Fibroblast of lung (primary cell): ENCODE measurements at places on chromosomes 5 and 9. TPM values are rescaled to one million over a fixed set of nuclear protein-coding genes. Genes with fewer than 3 reads are reported as not detected.
A peak's percentile ranks its signal among the peaks of the same experiment; 100 is the strongest.

GRCh38 chr5:127634007-127634406 lies 14.9 kb upstream of the CTXN3 start:
- H3K27me3 ChIP-seq = no peaks in the 10 kb centered on the region
- no peaks in the 10 kb centered on the region for H3K4me1 ChIP-seq
- no peak overlapping the region for H3K27ac ChIP-seq
- DNase-seq = peak; percentile 12

The SREK1IP1 gene
- 9.5 and 13.5 TPM in 2 replicates for total RNA-seq

GRCh38 chr9:82606492-82607382 lies 456.2 kb downstream of the RASEF start:
- no peak overlapping the region for H3K4me3 ChIP-seq
- H3K36me3 ChIP-seq = no peaks in the 10 kb centered on the region
- H3K27ac ChIP-seq = no peak overlapping the region

The PLAC8L1 gene
- total RNA-seq = not detected in 2 replicates

GRCh38 chr5:159263569-159263905 lies 447 bp downstream of the UBLCP1 start:
- H3K4me1 ChIP-seq = peaks cover 4% of the 10 kb centered on the region
- H3K27ac ChIP-seq = peak overlapping the region; percentile 95
- no peak for DNase-seq
- no peaks in the 10 kb centered on the region for H3K36me3 ChIP-seq

DNA sequence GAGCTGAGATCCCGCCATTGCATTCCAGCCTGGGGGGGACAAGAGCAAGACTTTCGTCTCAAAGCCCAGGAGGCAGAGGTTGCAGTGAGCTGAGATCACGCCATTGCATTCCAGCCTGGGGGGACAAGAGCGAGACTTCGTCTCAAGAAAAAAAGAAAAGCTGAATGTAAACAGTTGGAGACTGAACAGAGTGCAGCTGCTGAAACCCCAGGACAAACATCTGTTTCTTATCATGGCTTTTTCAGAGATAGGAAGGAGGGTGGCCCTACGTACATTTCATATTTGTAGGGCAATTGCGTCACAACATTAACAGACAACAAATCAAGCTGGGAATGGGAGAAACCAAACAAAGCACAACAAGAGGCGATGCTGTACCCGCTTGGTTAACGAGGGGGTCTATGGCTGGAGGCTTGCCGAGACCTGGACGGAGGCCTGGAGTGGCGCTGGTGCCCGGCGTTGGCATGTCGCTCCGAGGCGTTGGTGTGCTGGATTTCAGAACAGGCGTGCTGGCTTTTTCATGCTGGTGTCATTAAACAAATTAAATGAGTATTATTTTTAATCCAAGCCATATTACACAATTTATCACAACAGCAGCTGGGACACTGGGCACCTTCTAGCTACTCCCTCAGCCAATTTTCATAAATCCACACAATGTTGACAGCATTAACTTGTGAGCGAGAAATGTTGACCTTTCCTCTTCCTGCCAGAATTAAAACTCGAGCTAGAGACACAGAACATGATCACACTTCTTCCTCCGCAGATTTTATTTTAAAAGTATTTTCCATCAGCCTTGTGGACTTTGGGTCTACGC lies 76.1 kb downstream of the TLE1 start:
- peaks cover 8% of the 10 kb centered on the region for H3K4me1 ChIP-seq
- peaks cover 8% of the 10 kb centered on the region for H3K36me3 ChIP-seq
- no peak for DNase-seq
- no peaks in the 10 kb centered on the region for H3K27me3 ChIP-seq
- peak overlapping the region; percentile 32 for H3K4me3 ChIP-seq

The SMIM32 gene
- not detected in 2 replicates for total RNA-seq

DNA sequence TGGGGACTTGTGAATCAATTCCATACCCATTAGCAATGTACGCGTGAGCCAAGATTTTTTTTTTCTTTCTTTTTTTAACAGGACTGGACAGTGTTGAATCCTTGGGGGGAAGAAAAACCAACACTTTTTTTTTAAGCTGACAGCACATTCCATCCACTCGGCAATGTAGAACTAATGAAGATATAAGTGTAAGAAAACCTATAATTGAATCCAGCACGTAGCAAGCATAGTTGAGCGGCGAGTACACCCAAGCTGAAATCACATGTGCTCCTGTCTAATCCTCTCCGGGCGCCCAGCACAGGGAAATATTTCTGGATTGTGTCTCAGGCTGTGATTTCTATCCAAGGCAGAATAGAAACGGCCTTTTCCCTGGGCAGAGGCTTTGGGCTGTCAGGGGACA lies 118.2 kb downstream of the BOD1 start:
- H3K36me3 ChIP-seq = no peaks in the 10 kb centered on the region
- H3K4me1 ChIP-seq = peaks cover 8% of the 10 kb centered on the region
- H3K27me3 ChIP-seq = no peaks in the 10 kb centered on the region
- H3K4me3 ChIP-seq = no peak overlapping the region
- H3K27ac ChIP-seq = peak overlapping the region; percentile 21

DNA sequence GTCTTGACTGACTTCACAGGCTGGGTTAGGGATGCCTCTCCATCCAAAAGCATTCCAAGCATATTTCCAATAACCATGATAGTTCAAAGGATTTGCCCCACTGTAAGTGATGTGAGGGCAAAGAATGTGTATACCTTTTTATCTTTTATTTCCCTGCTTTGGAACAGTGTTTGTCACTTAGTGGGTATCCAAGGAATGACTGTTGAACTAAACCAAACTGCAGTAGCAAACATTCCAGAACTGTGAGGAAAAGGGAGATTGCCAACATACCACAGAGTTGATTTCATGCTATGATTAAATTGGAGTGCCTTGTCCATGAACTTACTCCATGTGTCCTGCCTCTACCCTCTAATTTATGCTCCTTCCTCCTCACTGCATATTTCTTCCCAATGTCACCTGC lies 400.0 kb downstream of the KIAA0825 start:
- H3K4me1 ChIP-seq = peaks cover 4% of the 10 kb centered on the region
- peak; percentile 98 for DNase-seq
- no peak overlapping the region for H3K4me3 ChIP-seq
- no peaks in the 10 kb centered on the region for H3K36me3 ChIP-seq

The MEF2C gene
- total RNA-seq = 5.4 and 12.2 TPM in 2 replicates

DNA sequence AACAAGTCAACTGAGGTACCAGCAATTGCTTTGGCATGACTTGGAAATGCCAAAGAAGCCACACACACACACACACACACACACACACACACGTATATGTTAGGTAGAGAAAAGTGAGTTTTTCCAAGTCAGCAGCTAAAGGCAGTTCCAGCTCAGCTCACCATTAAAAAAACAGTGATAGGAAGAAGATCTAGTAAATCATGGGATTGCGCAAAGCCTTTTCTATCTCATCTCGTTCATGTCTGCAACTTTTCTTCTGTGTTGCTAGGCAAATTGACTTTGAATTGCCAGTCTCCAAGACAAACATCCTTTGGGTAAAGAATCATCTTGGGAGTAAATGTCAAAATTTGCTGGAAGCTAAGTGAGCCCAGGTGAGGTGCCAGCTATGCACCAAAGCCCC lies 500.1 kb downstream of the ENC1 start:
- no peaks in the 10 kb centered on the region for H3K36me3 ChIP-seq
- no peaks in the 10 kb centered on the region for H3K27me3 ChIP-seq
- no peaks in the 10 kb centered on the region for H3K4me1 ChIP-seq
- peak; percentile 3 for DNase-seq
- no peak overlapping the region for H3K4me3 ChIP-seq

GRCh38 chr9:6147846-6148245 lies 67.8 kb upstream of the IL33 start:
- H3K36me3 ChIP-seq = no peaks in the 10 kb centered on the region
- peak; percentile 45 for DNase-seq
- H3K4me3 ChIP-seq = no peak overlapping the region
- no peaks in the 10 kb centered on the region for H3K27me3 ChIP-seq

DNA sequence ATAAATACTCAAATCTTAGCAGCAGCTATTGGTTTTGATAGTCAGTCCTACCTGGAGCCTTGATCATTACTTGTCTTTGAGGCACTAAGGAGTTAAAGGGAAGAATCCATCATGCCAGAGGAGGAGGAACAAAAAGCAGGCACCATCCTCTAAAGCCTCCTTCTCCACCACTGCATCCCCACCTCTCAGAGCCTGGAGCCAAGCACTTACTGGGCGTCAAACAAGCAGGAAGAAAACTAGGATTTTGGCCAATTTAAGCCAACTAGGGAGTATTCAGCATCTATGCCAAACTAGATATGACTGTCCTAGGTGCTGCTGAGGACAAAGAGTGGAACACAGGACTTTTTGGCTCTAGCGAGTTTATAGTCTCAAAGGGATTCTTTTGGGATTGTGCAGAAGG lies 152.5 kb downstream of the PPP2R2B start:
- no peaks in the 10 kb centered on the region for H3K36me3 ChIP-seq
- no peak overlapping the region for H3K4me3 ChIP-seq
- H3K27ac ChIP-seq = no peak overlapping the region
- no peaks in the 10 kb centered on the region for H3K4me1 ChIP-seq

- no peaks in the 10 kb centered on the region for H3K36me3 ChIP-seq
- no peak for DNase-seq
- no peaks in the 10 kb centered on the region for H3K27me3 ChIP-seq
- no peak overlapping the region for H3K27ac ChIP-seq
- H3K4me1 ChIP-seq = peaks cover 4% of the 10 kb centered on the region
Observed at GRCh38 chr9:136681029-136681428, 6.2 kb downstream of the AGPAT2 start.

DNA sequence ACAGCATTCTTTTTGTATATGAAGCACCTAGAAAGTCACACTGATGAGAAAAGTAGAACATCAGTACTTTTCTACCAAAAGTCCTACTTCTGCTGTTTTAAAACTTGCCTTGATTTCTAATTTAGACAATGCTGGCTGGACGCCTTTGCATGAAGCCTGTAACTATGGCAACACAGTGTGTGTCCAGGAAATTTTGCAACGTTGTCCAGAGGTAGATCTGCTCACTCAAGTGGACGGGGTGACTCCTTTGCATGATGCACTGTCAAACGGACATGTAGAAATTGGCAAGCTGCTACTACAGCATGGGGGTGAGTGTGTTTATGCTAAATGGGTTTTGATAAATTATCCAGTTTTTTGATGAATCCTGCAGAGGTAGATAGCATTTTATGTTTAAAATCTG lies 73.5 kb downstream of the SLF1 start:
- H3K27ac ChIP-seq = no peak overlapping the region
- H3K4me3 ChIP-seq = no peak overlapping the region
- peaks cover 2% of the 10 kb centered on the region for H3K36me3 ChIP-seq
- H3K4me1 ChIP-seq = peaks cover 8% of the 10 kb centered on the region
- DNase-seq = peak; percentile 74

The GDF9 gene
- under 0.01 and 0.17 TPM in 2 replicates for total RNA-seq

DNA sequence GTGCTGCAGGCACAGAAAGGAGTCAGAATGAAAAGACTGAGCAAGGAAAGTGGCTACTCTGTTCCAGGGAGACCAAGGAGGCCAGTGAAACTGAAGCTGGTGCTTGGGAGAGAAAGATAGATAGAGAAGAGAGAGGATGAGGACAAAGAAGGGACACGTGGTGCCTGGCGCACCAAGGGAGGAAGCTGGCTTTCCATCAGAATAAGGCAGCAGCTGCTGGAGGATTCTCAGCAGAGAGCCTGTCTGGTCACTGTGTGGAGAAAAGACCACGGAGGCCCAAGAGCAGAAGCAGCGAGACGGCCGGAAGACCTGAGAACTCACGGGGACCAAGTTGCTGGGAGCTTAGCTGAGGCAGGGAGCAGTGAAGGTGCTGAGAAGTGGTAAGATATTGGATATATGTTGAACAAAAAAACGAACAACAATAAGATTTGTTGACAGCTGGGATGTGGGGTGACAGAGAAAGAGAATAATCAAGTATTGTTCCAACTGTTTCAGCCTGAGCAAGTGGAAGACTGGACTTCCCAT lies 116.1 kb downstream of the SEMA5A start:
- no peaks in the 10 kb centered on the region for H3K27me3 ChIP-seq
- H3K36me3 ChIP-seq = no peaks in the 10 kb centered on the region
- H3K4me3 ChIP-seq = no peak overlapping the region
- no peak overlapping the region for H3K27ac ChIP-seq

DNA sequence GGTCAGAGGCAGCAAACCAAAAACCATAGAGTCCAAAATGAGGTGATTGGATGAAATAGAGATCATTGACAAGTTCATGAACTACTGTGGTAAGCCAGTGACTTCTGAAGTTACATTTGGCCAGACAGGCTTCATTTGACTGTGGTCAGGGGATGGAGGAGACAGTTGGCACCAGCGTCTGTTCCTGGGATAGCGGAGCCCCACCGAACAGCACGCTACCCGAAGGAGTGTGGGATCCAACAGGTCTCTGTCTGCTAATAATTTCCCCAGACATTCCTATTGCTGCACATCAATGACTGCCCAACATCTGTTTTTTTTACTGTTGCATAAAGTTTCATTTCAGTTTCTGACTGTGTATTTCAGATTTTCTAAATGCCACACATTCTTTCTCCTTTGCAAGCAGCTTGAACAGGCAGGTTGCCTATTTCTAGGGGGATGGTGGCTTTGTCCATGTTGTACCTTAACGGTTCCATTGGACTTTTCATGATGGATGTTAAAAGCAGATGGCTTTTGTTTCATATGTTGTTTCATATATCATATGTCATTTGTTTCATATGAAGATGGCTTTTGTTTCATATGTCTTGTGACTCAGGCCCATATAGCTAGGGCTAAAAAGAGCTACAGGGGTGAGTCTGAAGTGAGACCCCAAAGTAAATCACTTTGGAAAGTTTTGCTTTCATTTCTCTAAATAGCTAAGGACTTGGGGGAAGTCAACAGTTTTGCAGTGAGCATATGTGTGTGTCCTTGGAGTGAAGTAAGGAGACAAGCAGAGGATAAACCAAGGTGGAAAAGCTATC lies 180.8 kb downstream of the GOLPH3 start:
- no peak overlapping the region for H3K4me3 ChIP-seq
- H3K27ac ChIP-seq = no peak overlapping the region
- peaks cover 15% of the 10 kb centered on the region for H3K4me1 ChIP-seq
- no peaks in the 10 kb centered on the region for H3K36me3 ChIP-seq
- no peaks in the 10 kb centered on the region for H3K27me3 ChIP-seq

The SETX gene
- 78.1 and 78.3 TPM in 2 replicates for total RNA-seq

DNA sequence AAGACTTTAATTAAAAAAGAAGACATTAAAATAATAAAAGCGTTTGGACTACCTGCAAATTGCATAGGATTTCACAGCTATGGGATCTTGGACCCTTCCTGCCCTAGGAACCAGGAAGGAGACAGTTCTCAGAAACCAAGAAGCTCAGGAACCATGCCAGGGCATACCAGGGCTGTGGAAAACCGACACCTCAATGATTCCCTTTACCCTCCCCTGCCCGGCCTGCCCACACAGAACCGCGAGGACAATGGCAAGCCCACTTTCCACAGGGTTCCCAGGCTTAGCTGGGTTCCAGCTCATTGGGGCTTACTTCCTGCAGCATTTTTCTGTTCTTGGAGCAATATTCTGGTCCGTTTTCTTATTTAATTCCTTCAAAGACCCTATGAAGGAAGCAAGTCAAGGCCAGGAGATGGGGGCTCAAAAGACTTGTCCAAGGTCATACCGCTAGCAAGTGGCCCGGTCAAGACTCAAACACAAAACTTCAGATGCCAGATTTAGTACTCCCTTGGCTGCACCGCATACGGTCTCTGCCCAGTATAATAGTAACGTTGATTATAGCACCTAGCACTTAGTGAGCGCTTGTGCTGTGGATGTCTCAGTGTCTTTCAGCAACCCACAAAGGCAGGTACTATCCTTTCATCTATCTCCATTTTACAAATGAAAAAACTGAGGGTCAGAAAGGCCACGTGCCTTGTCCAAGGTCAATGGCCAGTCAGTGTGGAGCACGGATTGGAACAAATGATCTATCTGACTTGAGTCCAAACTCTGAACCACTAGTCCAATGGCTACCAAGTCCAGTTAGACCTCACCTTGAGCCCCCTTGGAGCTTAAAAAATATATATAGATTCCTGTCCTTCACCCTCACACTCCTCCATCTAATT lies 6.8 kb downstream of the FAT2 start:
- H3K27ac ChIP-seq = no peak overlapping the region
- H3K27me3 ChIP-seq = peaks cover 2% of the 10 kb centered on the region
- no peaks in the 10 kb centered on the region for H3K4me1 ChIP-seq
- no peak overlapping the region for H3K4me3 ChIP-seq

- DNase-seq = peak; percentile 68
Observed at GRCh38 chr5:24222876-24223275, 421.9 kb downstream of the CDH10 start.
